Testis (tissue), 5 donors: ENCODE measurements at places on chromosomes 11 and 22.

DNA sequence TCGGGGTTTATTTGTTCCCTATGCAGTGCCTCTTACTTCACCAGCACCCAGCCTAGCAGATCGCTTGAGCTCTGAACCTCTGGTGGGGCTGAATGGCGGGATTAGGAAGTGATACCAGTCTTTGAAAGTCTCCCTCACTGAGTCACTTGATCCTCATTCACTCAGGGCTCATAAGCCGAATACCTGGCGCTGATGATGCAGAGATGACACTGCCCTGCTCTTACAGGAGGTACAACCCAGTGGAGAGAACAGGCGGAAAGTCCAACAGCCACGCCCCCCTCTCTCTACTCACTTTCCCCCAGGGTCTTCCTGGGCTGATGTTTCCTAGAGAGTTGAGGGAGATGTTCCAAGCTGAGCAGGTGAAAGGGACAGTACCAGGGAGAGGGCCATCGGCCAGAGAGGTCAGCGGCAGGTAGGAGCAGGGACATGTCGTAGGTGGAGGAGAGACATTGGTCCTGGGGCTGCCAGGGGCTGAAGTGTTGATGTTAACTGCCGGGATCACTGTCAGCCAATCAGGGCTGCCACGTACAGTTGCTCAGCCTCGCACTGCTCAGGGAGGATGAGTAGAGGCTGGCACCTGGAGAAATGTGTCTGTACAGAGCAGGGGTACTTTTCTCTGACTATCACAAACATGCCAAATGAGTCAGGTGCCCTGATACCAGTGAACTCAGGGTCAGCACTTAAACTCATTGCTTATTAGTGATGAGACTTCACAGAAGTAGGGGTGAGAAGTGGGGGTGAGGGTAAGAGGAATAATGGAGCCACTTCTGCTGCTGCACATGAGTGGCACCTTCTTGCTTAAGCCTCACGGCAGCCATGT is 9.9 kb upstream of the APOBEC3A start:
- DNase-seq: no peak

DNA sequence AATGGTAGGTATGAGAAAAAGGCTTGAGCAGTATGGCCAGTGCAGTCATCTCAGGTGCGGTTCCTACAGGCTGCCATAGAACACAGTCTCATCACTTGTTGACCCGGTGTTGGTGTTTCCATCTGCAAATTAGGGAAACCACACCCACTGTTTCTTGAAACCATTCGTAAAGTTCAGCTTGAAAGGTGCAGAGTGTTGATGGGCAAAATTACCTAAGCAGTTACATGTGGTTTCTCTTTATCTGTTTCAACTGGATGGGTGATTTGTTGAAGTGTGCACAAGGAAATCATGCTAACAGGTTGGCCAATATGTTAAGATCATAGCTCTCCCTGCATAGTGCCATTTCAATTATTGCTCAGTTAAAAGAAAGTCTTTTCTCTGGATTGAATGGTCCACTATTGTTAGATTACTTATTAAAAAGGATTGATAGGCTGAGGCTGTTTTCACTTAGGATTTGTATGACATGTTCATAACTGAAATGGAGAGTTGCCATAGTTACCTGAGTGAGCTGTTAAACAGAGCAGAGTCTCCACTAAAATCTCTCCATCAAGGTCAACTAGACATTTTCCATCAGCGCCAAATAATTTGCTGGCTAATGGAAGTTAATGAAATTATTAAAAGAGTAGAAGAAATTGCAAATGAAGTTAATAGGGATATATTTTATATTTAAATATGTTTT is 203.1 kb upstream of the MTMR2 start:
- no peak for DNase-seq

DNA sequence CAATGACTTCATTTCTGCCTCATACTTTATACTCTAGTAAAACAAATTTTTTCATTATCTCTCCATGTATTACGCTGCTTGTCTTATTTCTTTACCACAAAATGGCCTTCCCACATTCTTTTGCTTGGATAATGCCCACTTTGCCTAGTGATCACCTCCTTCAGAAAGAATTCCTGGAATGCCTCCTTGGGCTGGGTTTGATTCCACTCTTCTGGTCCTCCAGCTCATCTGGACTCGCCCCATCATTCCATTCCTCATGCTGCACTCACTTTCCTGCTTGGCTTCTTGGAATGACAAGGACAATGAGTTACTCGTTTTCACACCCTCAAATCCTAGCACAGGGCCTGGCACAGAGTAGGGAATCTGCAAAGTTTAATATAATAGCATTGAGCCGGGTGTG is 475.1 kb upstream of the LARGE1 start:
- no peak for DNase-seq

DNA sequence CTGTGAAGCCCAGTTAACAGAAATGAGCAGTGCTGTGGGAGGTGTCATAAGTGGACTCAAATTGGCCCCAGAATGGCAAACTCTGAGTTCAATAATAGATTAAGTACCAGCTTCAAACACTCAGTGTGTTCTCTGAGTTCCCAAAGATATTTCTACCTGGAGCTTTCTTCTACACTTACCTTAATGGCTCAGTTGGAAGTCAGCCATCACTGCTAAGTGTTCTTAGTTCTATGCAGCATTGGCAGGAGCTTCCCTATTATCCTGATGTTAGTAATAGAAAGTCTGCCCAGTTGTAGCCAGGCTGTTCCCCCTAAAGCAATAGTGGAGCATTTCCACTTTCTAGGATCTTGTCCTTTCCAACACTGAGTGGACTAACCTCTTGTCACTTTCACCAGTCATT is 9.7 kb upstream of the PIK3IP1 start:
- DNase-seq: no peak

GRCh38 chr11:61020551-61021235 is 49.2 kb downstream of the CD6 start:
- DNase-seq: no peak

- DNase-seq: no peak
These were observed at the start of gene PATE1 for GRCh38 chr11:125745979-125746378. Gene PATE1 (plus strand): TSS chr11:125746279. CDS start chr11:125746305, 26 bp downstream.

DNA sequence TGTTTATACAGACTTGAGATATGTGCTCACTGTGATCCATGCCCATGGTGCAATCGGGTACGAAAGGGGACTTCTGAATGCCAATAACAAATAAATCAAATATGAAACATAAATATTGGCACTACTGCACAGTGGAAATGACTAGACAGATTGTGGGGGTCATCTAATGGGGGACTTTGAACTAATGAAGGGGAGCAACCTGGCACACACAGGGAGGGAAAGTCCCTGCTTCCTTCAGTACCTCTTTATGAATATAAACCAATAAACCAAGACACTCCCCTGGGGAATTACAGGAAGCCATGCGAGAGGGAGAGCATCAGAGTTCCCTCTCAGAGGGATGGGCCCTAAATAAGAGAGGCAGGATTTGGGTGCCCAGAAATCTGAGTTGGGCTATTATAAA is 21.1 kb downstream of the MIF start:
- DNase-seq: no peak

- DNase-seq: no peak
These were observed 14.7 kb downstream of the IGLL1 start for GRCh38 chr22:23565305-23565914.

DNA sequence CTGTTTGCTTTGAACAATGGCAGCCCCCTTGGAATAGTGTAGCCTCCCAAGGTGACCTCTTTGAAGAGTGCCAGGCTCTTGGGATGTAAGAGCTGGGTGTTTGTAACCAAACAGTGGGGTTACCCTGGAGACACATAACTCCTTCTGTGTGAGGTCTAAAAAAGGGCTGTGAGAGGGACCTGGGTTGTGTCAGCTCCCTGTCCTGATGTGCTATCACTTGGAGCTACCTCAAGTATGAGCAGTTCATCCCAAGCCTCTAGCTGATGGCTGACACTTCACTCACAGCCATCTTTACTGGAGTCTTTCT is 40.2 kb downstream of the TSPAN18 start:
- DNase-seq: no peak

- no peak for DNase-seq
These were observed 18.3 kb downstream of the ADORA2A start for GRCh38 chr22:24445481-24446259.

DNA sequence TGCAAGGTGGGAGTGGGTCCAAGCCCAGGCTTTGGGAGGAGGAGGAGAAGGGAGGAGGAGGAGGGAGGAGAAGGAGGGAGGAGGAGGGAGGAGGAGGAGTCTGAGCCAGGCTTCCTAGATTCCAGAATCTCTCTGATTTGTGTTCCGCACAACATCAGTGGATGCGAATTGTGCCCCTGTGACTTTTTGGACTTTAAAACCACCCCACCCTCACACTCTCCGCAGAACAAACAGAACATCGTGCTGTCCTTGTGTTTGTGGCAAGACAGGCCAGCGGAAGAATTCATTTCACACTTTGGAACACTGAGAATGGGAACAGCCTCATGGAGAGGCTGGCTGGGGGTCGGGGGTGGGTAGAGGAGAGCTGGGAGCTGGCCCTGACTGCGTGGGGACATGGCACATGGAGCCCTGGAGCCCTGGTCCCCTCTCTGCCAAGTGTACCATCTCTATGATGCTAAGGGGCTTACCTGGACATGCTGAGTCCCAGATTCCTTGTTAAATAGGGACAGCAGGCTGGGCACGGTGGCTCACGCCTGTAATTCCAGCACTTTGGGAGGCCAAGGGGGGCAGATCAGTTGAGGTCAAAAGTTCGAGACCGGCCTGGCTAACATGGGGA is 16.4 kb upstream of the SHANK2 start:
- DNase-seq: no peak

- no peak for DNase-seq
These were observed 153.0 kb downstream of the SPATA19 start for GRCh38 chr11:133692126-133692934.

DNA sequence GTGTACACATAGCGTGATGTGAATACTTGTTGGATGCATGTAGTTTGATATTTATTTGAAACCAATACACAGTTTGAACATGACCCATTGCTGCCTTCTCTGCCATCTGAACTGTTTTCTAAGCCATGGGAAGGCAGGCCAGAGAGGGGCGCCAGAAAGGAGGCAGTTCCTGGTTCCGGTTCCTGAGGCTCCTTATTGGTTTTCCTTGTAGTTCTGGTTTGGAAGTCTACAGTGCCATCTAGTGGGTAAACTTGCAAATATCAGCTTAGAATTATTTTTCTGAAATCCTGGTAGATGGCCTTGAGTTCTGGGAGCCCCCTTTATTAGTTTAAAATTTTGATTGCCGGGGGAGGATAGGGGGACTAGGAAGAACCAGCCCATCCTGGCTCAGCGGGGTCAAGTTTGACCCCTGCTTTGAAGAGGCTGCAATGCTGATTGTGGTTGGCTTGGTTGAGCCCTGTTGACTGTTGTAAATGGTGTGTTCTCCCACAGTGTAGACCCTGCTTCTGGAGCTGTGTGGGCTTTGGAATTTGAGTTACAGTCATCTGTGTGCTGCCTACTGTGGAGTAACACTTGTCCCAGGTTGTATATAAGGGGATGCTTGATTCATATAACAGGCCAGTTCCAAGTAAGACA is 48.4 kb downstream of the GRAMD1B start:
- peak; percentile 60 for DNase-seq

DNA sequence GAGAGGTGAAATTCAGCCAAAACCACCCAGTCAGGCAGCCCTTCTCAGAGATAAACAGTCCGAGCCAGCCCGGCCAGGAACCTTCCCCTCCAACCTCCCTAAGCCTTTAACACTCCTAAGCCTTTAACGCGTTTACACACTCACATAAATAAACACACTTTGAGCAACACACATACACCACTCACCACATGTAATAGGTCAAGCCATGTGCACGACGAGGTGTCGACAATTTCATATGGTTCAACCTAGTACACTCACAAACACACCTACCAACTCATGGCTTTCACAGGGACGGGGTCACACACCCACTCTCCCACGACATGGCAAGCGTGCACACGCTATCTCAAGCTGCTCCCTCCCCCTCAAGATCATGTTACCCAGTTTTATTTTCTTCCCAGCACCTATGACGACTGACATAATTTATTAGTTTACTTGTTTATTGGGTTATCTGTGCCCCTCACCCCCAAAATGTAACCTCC is 15.5 kb downstream of the SLC43A1 start:
- DNase-seq: no peak

DNA sequence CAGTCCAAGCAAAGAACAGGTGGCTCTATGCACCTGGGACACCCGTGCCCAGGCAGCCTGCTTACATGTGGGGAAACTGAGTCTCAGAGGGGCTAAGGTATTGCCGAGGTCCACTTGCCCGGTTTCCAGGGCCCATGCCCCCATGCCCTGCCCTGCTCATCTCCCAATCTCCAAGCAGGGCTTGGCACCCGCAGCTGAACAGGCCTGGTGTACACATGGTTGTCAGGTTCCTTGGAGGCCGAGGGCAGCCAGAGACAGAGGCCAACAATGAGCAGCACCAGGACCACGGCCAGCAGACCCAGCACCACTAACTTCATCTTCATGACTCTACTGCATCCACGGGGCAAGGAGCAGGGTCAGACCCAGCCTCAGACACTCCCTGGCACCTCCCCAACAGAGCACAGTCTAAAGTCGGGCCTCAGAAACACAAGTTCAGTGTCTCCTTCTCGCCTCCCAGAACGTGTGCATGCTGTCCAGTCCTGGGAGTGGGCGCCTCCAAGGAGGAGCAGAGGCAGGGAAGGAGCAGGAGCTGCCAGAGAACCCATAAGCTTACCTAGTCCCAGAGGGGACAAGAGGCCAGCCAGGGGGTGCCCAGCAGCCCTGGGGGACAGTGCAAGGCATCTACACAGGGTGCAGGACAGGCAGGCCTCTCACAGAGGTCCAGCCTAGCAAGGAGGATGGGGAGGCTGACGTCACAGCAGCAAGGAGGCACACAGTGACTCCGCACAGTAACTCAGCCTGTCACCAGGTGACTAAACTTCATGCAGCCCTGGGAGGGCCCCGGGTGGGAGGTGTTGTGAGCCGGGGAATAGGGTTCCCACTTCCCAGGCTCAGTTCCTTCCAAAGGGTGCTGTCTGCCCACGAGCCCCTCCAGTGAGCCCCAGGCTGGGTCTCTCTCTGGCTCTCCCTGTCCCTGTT is 20.2 kb upstream of the RGL4 start:
- DNase-seq: no peak

- DNase-seq: no peak
These were observed 33.1 kb downstream of the EHF start for GRCh38 chr11:34653851-34654482.

DNA sequence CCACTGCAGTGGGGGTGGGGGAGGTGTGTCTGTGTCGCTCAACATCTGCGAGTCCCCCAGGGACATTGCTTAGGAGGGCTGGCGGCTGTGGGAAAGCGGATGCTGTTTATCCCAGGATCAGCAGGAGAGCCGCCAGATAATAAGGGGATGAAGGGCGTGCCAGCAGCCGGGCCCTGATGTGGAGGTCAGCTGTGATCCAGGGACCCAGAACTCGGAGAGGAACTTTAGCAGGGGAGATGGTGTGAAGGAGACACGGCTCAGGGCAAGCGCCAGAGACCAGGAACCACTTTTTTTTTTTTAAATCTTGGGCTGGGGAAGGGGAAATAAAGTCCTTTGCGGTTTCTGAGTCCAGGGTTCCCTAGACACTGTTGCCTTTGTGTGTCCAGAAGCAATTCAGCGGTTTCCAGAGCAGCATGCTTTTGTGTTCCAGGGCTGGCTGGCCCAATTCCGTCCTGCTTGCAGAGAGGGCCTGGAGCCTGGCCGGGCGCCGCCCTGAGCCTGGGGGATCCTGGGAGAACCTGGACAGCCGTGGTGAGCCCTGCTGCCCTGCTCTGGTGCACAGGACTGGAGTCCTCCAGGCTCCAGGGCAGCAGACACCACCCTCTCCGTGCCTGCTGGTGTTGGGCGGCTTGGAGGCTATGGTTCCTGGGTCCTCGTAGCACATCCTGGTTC is at the start of gene GRAMD4:
TSS of gene GRAMD4 (plus strand) at position 557 of the 672 bp plus-strand sequence. CDS start 6,414 bp downstream, outside the sequence.
- DNase-seq: peak; percentile 58

GRCh38 chr11:126111458-126112116 is 48.9 kb upstream of the CDON start:
- no peak for DNase-seq

GRCh38 chr11:64767344-64768299 is 7.8 kb upstream of the PYGM start:
- peak; percentile 84 for DNase-seq

GRCh38 chr11:71204748-71205664 is 47.4 kb downstream of the SHANK2 start:
- DNase-seq: no peak
